ENCODE measurements at places on chromosomes 3 and 15.

- no peak for DNase-seq
Measured at GRCh38 chr3:113275583-113275928, 64.2 kb downstream of the BOC start.

DNA sequence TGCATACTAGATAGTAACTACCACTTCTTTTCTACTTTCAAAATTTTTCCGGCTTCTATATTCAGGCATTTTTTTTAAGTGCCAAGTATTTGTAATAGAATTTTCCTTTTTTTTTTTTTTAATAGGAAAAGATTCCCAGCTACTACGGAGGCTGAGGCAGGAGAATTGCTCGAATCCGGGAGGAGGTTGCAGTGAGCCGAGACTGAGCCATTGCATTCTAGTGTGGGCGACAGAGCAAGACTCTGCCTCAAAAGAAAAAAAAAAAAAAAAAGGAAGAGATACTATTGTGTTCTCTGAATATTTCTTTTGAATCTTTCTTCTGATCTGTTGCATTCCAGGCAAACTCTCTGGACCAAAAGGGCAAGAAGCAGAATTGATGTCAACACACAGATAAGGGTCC, 557.3 kb downstream of the FGF12 start:
- DNase-seq: no peak

GRCh38 chr3:25018909-25019308, 409.2 kb upstream of the RARB start:
- no peak for DNase-seq

DNA sequence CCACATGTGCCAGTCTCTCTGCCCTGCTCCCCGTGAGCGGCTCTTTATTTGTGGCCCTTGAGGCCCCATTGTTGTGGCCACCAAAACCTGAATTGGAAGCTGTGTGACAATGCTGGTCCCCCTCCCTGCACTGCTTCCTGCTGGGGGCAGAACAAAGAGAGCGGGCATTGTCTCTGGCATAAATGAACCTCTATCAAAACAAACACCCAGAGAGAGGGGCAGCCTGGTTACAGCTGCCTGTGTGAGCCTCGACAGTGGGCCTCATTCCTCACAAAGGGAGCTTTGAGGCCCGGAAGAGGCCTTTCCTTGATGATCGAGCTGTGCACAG, 152.9 kb downstream of the IGF1R start:
- DNase-seq: no peak

GRCh38 chr3:25472153-25472552, 44.1 kb downstream of the RARB start:
- DNase-seq: no peak

- DNase-seq: no peak
Measured at GRCh38 chr3:115098354-115099073, 48.6 kb downstream of the ZBTB20 start.
